ENCODE measurements at places on chromosomes 5 and 9.

GRCh38 chr9:3856592-3856991 is 330.8 kb upstream of the RFX3 start:
- DNase-seq: no peak

DNA sequence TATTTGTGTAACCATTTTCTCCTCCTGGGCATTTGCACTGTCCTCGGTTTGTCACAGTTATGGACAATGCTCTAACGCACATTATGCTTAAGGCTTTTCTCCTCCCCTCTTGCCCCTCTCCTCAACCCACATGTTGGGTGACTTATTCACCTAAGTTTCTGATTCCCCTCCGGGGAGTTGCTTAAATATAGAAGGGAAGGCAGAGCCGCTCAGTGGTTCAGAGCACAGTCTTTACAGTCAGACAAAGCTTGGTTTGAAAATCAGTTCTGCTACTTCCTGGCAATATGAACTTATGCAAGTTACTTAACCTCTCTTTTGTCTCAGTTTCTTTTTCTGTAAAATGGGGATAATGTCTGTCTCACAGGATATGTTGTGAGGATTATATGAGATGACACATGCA is 41.2 kb upstream of the SPRY4 start:
- no peak for DNase-seq

DNA sequence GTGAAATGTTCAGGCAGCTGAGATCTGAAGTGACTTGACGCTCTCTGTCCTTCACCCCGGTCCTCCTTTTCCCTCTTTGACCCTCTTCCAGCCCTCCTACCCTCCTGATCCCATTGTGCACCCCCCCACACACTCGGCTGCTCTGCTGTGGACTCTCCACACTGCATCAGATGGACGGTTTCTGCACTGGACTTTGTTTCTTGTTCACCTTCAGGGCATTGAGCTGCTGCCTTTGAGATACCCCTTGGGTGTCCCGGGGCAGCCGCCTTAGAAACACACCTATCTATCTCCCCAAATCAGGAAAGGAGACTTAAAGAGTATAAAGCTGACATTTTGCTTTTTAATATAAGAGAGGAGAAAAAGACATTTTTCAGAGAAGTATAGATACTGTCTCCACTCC is 27.5 kb downstream of the AMBP start:
- no peak for DNase-seq

DNA sequence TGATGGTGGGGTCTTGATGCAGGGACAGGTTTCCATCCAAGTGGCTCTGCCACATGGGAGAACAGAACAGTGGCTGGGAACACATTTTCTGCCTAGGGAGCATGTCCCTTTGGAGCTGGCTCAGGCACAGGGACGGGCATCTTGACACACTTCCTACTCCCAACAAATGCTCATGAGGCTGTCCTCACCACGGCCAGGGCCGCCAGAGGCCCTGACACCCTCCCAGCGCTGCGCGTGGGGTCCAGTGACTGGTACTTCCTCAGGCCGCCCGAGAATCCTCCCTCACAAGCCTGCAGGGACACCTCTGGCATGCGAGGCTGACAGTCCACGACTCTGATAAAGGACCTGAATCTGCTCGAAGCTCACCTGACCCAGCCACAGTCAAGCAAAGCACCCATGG is 61.0 kb upstream of the SARDH start:
- DNase-seq: no peak

- DNase-seq: no peak
These were observed 103.1 kb upstream of the TSLP start for GRCh38 chr5:110968246-110969005.

DNA sequence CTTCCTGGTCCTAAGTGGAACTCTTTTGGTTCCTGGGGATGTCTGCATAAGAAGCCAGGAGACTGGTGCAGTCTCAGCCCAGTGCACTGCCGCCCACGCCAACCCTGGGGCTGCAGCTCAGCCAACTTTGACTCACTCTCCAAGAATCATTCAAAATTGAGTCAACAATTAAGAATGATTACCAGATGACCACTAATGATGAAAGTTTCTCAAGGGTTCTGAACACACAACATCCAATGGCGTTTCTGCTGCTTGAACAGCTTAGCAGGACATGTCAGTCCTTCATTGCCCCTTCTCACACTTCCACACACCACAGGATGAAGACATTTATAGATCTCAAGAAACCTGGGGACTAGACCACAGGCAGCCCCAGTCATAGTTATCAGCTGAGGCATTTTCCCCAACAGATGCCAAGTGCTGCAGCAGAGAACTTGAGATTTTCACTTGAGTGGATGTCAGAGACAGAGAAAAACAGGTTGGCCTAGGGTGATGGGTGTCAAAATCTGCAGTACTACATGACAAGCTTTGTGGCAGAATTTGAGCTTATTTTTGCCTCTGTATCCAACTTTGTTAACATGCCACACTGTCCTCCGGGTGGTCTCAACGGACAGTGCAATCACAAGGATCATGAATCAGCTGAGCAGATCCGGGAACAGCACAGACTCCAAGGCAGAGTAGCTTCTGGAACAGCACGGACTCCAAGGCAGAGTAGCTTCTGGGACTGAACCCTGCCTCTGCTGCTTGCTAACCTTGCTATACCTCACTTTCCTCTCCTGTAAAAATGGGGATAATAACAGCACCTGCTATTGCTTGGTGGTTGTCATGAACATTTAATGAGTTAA is 356.1 kb downstream of the SPOCK1 start:
- DNase-seq: no peak
